ENCODE measurements at places on chromosomes 13 and 19.

DNA sequence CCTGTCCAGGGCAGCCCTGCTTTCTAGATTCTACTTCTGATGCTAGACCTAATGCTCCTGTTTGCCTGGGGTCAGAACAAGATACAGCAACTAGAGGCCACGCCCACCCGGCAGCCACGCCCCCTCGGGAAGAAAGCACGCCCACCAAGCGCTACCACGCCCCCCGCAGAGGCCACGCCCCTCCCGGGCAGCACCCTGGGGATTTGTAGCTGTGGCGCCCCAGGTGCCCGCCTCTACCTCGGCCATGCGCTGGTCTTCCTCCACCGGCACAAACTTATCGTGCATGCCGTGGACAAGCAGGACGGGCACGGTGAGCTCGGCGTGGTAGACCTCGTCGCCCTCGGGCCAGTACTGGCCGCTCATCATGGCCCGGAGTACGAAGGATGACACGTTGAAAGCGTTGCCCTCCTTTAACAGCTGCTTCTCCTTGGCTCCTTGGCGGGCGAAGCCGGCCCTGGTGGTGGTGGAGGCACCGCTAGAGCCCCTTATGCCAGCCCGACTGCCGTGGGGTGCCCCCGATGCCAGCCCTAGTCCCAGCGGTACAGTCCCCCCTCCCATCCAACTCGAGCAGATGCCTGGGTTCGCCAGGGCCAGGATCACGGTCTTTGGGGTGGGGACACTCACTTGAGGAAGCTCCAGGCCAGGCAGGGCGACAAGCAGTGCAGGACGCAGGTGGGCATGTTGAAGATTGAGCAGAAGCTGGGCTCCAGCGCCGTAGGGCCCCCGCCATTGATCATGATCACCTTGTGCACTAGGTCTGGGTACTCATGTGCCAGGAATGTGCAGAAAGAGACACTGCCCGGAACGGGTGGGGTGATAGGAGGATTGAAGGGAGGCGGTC is 9.0 kb downstream of the ABHD8 start:
- no peak for DNase-seq

DNA sequence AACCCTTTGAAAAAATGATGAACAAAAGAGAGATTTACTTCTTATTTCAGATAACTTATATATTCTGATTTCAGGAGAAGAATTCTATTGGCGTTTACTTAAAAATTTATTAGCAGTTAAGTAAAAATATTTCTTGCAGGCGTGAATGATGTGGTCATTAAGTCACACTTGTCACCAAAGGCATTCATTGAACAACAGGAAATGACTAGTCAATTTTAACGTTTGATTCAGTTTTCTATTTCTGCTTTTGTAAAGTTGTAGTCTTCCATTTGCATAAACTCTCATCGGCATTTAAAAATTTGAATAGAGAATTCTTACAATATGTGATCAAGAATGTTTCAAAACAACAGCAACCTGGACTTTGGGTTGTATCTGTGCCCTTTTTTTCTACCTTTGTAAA is 83.4 kb downstream of the GPR12 start:
- no peak for DNase-seq

DNA sequence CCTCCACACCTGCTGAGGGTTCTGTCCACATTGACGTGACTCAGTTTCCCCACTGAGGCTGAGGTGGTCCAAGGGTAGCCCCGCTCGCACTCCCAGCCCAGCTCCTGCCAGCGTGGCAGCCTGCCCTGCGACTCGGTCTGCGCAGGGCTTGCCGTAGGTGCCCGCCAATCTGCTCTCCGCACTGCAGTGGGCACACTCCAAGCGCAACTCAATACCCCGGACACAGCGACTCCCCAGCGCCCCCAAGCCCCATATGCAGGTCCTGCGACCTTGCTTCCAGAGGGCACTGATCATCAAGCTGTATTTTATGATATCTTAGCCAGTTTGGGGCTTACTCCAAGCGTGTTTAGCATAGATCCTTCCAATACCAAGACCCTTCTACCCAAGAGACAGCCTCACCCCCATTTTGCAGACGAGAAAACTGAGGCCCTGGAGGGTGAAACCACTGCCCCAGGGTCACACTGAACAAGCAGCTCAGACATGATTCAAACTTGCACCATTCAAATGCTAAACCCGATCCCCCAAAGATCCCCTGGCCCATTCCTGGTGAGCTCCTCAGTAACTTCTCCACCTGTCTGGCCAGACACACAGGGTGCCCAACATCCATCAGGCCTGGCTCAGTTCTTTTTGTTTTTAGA is 13.5 kb downstream of the PTPRS start:
- DNase-seq: no peak

- DNase-seq: peak; percentile 23
Measured at GRCh38 chr19:50565984-50566903, 2.0 kb downstream of the LRRC4B start.

- DNase-seq: no peak
Measured at GRCh38 chr13:75825594-75825993, 189.5 kb downstream of the LMO7 start.
